ENCODE measurements at places on chromosomes 6 and 20.

DNA sequence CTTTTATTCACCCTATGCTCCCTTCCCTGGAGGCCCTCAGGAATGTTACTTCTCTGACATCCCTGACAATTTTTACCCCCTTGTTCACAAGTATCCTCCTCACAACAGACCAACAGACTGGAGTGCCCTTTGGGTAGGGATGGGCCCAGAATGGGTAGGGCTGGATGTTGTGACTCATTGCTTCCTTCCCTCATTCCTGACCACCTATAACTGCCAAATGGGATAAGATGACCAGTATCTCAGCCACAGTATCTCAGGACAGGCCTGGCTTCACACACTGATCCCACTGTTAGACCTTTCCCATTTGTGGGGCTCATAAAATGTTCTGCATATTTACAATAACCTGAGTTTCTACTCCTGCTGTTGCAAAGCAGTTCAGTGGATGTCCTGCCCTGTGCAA, 223.0 kb upstream of the LRFN2 start:
- no peak for DNase-seq

- no peak for DNase-seq
These were observed 14.0 kb upstream of the NT5E start for GRCh38 chr6:85435851-85436250.

- DNase-seq, result no peak
These were observed 98.7 kb upstream of the SGK1 start for GRCh38 chr6:134416418-134417154.

- no peak for DNase-seq
These were observed 95.2 kb downstream of the TBC1D7 start for GRCh38 chr6:13233106-13233505.

GRCh38 chr6:127459231-127459641, at the start of gene KIAA0408:
Gene KIAA0408, minus strand, starts transcription at chr6:127459389. Its CDS starts 5,408 bp downstream, at chr6:127453981.
- DNase-seq, result peak; percentile 82

DNA sequence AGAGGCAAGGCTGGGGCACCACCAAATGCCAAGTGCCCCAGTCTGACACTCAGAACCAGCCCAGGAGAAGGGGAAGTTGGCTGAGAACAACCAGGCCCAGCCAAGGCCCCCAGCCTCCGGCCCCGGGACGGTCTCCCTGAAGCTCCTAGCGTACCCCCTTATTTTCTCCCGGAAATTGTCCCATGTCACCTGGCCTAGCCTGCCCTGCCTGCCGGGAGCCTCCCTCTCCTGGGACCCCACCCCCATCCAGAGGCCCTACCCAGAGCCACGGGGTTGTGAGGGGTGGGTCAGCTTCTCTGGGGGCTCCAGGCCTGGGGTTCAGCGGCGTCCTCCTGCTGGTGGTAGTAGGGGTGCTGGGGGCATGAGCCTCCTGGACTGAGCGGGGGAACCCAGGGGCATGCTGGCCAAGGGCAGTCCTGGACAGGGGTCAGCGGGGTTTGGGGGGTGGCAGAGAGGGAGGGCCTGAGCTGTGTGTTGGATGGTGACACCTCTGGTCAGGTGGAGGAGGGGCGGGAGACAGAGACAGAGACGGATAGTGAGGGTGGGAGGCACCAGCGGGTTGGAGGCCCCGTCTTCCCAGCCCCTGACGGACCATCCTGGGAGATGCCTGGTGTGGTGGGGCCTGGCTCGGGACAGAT, 7.9 kb upstream of the SLCO4A1 start:
- no peak for DNase-seq

DNA sequence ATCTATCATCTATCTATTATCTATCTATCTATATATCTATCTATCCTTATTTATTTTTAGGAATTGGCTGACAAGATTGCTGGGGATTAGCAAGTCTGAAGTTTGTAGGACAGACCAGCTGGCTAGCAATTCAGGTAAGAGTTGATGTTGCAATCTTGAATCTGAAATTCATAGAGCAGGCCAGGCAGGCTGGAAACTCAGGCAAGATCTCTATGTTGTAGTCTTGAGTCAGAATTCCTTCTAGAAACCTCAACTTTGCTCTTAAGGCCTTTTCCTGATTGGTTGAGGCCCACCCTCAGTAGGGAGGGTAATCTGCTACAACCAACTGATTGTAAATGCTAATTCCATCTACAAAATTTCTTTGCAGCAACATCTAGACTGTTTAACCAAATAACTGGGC, 19.2 kb downstream of the MAPK13 start:
- no peak for DNase-seq

- no peak for DNase-seq
These were observed 53.7 kb downstream of the UST start for GRCh38 chr6:148800536-148800935.

DNA sequence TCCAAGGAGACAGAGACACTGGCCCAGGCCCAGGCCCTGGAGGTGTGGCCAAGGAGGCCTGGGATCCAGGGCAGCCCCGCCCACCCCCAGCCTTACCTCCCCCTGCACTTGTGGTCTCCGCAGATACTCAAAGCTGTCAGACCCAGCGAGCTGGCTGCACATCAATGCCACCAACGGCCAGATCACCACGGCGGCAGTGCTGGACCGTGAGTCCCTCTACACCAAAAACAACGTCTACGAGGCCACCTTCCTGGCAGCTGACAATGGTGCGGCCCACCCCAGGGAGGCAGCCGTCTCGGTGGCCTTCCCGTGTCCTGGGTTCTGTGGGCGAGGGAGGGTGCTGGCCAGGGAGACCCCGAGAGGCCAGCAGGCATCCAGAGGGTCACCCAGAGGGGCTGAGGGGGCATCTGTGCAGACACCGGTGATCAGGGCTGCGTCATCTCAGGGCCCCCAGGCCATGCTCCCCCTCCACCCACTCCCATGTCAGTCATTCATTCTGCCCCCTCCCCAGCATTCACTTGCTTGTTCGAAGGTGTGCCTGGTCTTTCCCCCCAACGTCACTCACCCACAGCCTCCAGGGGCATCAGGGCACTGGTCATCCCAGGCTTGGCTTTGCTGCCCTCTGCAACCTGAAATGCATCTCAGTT, 141.3 kb downstream of the TAF4 start:
- no peak for DNase-seq

- DNase-seq, result no peak
These were observed 71.6 kb downstream of the NFATC2 start for GRCh38 chr20:51470907-51471411.

DNA sequence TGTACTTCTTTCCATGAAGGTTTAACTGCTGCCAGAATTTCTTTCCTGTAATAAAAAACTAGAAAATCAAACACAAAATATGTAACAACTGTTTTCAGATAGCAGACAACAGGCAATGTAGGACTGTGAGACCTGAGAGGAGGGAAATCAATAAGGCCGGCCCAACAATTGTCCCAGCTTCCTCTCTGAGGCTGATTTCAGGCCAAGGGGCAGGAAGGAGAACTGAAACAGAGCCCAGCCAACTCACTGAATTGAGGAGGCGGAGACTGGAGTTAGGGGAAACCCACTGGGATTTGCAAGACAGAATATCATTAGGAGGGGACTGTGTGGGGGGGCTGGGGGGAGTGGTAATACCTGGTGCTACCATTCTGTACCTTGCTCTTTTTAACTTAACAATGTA, 42.2 kb downstream of the FLRT3 start:
- DNase-seq, result peak; percentile 8

GRCh38 chr20:44187772-44188709, 1.1 kb upstream of the JPH2 start:
- no peak for DNase-seq

DNA sequence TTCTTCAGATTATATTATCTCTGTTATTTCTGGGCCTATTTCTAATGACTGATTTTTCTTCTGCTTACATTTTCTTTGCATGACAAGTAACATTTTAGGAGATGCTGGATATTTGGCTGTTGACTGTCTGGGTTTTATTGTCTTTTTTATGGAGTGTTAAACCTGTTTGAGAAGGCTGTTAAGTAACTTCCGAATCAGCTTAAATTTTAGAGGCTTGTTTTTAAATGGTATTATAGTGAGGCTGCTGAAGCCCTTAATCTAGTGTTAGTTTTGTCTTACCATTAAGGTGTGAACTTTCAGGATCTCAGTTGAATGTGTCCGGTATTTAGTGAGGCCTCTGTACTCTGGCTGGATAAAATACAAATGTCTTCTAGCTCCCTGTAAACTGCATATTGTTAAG, 109.8 kb downstream of the EYA4 start:
- DNase-seq, result no peak

- no peak for DNase-seq
These were observed 7.4 kb upstream of the AHCY start for GRCh38 chr20:34310481-34311117.

GRCh38 chr6:42709871-42710270, 12.5 kb downstream of the PRPH2 start:
- DNase-seq, result no peak

DNA sequence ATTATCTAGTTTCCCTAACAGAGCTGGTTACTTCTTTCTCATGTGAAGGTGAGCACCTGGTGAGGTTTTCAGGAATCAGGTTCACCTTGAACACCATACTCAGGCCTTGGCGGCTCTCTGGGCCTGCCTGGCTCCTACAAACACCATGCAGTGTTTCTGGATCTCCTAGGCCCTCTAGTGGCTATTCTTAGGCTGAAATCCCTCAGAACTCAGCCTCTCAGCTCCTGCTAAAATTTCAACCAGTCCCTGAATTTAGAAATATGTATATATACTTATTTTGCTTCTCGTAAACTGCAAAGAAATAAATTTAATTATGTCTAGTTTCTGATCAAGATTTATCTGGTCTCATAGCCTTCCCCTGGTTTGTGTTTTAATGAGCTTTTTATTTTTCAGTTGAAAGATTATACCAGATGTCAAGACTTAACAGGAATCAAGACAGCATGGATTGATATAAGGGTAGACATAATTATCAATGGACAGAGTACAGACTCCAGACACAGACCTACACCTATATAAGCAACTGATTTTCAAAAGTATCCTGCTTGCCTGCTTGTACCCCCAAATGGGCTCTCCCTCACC, 55.9 kb downstream of the ANKEF1 start:
- DNase-seq, result peak; percentile 67

GRCh38 chr6:167541544-167541943, 216.7 kb downstream of the TTLL2 start:
- DNase-seq, result no peak

DNA sequence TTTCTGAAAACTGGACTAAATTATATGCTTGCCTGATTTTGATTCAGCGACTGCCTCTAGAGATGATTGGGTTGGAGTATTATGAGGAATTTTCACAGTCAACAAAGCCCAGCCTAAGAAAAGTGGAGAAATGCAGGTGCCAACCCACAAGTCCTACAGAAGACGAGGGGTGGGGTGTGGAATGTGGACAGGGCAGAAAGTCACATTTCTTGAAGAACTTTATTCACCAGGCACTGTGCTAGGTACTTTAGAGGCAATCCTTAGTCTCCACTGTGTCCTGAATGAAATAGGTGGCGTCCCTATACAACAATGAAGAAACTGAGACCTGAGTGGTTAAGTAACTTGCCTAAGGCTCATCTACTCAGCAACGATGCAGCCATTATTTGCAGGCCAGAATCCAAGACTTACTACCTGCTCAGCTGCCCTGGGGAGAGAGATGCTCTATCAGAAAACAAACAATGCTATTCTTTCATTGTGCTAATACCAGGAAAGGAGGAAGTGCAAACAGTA, 106.3 kb downstream of the RNF144B start:
- DNase-seq, result peak; percentile 21

- no peak for DNase-seq
These were observed 41.4 kb upstream of the CDH22 start for GRCh38 chr20:46349742-46350056.

- no peak for DNase-seq
These were observed 73.9 kb downstream of the PLCB1 start for GRCh38 chr20:8205996-8206395.

- DNase-seq, result no peak
These were observed 222.0 kb downstream of the FUT9 start for GRCh38 chr6:96237638-96238347.

DNA sequence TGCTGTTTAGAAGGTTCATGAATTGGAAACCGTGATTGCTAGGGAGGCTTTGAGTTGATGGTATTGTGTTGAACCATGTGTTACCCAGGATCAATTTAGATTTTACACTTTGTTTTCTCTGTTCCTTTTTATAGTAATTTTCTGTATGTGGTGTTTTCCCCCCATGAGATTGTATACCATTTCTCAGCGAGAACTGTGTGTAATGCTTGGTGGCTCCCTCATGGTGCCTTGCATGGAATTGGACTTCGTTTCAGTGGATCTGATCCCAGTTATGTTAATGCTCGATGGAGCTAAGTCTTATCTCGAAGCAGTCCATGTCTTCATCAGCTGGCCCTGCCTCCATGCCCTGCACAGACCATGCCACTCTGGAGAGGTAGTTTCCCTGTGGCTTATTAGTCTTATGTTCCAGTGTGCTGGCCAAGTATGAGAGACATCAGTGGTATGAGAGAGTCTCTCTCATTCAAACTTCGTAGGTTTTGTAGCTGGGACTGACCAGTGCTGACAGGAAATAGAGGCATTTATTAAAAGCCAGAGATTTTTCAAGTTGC, 18.7 kb downstream of the PTPN1 start:
- no peak for DNase-seq

GRCh38 chr6:33143113-33143770, 49.0 kb downstream of the COL11A2 start:
- DNase-seq, result peak; percentile 19

GRCh38 chr20:45994761-45995493, 13.8 kb upstream of the MMP9 start:
- DNase-seq, result no peak

DNA sequence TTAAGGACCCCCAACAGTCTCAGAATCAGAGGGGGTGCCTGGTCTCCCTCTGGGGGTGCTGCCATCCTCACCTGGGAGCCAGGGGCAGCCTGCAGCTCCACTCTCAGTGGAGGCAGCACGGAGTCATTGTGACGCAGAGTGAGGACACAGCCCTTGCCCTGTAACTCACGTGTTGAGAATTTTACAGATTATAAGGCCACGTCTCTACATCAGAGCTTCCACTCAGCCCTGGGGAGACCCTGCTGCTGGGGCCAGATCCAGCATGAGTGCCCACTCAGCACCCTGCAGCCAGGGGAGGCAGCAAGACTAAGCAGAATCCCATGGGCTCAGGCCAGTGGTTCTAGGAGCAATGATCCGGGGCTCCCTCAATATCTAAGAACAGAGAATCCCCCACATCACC, 137.4 kb upstream of the AFDN start:
- no peak for DNase-seq

DNA sequence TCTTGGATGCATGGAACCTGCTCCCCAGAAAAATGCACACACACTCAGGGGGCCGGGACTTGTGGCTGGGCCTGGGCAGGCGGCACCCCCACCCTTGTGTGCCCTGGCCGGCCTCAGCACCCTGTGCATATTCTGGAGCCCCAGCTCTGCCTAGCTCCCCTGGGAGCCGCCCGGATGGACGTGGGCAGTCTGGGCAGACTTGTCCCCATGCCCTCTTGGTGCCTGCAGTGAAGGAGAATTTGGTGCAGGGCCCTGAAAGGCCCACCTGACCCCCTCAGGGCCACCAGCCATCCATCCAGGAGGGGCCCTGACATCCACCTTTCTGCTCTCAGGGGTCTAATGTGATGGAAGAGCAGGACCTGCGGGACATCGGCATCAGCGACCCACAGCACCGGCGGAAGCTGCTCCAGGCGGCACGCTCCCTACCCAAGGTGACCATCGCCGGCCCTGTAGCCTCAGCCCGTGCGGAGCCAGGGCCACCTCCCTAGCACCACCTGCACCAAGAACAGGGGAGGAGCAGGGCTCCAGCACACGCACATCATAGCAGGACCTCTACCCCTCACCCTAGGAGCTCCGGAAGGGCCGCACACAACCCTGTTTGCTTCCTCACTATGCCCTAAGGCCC, 62.8 kb downstream of the TCP11 start:
- no peak for DNase-seq

Measured in mesendoderm (in vitro differentiated cells).